ENCODE measurements at places on chromosomes 2 and 18.

DNA sequence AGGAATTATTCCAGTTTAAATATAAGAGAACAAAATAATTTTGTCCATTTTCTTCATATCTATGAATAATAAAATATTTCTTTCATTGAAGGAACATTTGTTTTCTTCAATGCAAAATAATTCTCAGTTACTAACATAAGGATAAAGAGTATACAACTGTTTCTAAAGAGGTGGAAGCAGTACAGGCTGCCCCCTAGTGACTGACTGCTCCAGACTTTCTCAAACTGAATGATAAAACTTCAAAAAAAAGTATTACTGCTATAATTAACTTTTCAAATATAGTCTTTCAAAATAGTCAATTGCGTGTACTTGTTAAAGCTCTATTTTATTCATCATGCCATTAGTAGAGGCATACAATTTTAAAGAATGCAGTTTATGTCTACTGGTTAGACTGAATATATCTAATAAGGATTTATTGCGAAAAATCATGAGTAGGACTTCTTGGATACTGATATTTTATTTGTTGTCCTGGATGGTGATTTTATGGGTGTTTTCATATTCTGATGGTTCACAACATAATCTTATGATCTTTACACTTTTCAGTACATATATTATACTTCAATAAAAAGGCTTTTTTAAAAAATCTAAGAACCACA is 100.1 kb downstream of the WDPCP start:
- no peak for DNase-seq

DNA sequence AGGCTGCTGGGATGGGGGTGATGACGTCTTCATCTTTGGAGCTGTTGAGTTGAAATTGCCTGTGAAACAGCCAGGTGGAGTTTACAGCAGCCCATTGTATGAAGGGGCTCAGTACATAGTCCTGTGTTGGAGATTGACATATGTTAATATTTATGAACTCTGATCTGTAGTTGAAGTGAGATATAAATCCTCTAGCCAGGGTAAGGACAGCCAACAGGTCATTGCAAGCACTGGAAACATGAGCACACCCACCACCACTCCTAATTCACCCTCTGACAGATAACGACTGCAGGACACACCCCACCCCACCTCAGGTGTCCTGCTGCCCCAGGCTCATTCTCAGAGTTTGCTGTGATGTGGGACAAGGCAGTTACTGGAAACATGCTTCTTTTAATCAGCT is 112.4 kb upstream of the TRIB2 start:
- no peak for DNase-seq

- DNase-seq = no peak
These were observed 370.8 kb downstream of the OSR1 start for GRCh38 chr2:18987592-18988073.

- DNase-seq = no peak
These were observed 56.2 kb upstream of the ROCK1 start for GRCh38 chr18:21167641-21168377.

DNA sequence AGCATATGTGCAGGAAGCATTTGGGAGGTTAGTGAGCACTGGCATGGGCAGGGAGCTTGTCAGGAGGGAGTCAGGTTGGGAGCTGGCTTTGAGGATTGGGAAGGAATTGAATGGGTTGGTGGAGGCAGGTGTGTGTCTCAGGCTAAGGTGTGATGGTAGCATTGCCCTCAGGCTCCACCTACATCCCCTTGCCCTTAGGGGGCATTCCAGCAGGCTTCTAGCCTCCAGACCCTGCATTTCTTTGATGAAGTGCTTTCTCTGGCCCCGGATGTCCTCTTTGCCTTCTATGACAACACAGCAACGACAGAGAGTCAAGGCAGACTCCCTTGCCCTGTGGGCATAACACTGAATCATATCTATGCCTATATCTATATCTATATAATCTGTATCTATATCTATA is 13.5 kb downstream of the RHBDD1 start:
- no peak for DNase-seq

- DNase-seq = no peak
These were observed 1495.2 kb upstream of the NXPH2 start for GRCh38 chr2:140275427-140275826.

- no peak for DNase-seq
These were observed 64.4 kb downstream of the KLHL29 start for GRCh38 chr2:23449413-23449812.

DNA sequence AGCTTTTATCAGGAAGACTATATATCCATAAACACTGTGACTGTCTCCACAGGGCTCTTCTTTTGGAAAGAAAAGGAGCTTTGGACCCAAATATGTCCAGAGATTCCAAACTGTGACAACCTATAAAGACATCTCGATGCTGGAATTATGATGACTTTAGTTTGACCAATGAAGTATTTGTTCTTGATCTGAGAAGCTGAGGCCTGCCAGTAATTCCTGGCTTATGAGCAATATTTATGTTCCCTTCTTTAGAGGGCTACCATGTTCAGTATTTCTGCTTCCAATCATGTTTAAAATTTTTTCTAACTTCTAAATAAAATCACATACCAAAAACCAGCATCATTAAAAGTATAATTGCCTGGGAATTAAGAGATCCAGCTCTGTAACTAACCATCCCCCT is 41.1 kb downstream of the FEZ2 start:
- no peak for DNase-seq

- no peak for DNase-seq
These were observed 213.9 kb downstream of the FBXO15 start for GRCh38 chr18:73933685-73934084.

DNA sequence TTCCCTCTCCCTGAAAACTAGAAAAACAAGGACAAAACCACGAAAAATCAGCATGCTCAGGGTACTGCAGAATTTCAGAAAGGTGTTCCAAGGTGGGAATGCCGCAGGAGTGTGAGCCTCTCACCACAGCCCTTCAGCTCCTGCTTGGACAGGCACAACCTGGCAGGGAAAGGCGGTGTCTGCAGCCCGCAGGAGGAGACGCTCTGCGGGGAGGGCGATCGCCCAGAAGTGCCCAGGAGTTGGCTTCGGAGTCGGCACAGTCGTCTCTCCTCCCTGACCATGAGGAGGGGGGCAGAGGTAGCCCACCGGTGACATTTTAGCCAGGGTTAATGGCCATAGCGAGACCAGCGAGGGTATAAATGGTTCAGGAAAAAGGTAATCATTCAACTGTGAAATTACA is 57.2 kb downstream of the TMEM18 start:
- DNase-seq = no peak

GRCh38 chr2:218270721-218271486 is 585 bp downstream of the PNKD start:
- no peak for DNase-seq

- DNase-seq = no peak
These were observed 108.3 kb downstream of the CELF4 start for GRCh38 chr18:37457341-37457740.

GRCh38 chr2:144102386-144102785 is 417.5 kb downstream of the ZEB2 start:
- no peak for DNase-seq

DNA sequence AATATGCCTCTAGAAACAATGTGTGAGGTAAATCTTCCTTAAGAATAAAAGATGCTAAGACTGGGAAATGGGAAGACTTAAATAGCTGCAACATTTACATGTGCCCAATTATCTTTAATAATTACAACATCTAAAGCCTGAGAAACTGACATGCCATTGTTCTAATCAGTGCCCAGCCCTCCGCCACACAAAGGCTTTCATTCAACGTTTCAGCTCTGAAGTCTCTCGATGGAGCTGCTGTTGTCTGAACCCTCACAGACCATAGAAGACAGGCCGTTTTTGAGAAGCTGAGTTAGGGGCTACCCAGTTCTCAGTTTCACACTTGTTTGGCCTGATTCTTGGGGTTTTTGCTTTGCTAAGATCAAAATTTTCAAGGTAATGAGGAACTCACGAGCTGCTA is 315.4 kb upstream of the CHST9 start:
- no peak for DNase-seq

DNA sequence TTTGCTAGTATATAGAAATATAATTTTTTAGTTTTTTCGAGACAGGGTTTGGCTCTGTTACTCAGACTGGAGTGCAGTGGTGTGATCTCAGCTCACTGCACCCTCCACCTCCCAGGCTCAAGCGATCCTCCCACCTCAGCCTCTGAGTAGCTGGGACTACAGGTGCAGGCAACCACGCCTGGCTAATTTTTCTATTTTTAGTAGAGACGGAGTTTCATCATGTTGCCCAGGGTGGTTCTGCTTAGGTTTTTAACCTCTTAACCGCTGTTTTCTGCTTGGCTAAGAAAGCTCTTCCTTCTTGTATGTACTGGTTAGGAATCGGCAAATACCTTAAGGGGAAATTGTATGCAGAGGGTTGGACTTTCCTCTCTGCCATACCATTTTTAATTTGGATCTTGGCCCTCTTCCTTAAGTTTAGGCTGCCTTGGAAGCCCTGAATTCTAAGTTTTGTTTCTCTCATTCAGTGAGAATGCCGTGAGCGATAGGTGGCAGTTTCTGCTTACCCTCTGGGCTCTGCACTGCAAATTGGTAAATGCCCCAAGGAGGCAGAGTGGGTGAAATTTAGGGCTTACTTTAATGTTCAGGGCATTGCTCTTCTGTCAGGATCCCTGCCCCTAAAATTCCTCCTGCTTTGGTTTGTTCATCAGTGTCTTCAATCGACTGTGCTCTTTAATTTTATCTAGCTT is 32.3 kb downstream of the EML6 start:
- no peak for DNase-seq

- no peak for DNase-seq
These were observed 167.6 kb downstream of the LAMA1 start for GRCh38 chr18:6949800-6950586.

DNA sequence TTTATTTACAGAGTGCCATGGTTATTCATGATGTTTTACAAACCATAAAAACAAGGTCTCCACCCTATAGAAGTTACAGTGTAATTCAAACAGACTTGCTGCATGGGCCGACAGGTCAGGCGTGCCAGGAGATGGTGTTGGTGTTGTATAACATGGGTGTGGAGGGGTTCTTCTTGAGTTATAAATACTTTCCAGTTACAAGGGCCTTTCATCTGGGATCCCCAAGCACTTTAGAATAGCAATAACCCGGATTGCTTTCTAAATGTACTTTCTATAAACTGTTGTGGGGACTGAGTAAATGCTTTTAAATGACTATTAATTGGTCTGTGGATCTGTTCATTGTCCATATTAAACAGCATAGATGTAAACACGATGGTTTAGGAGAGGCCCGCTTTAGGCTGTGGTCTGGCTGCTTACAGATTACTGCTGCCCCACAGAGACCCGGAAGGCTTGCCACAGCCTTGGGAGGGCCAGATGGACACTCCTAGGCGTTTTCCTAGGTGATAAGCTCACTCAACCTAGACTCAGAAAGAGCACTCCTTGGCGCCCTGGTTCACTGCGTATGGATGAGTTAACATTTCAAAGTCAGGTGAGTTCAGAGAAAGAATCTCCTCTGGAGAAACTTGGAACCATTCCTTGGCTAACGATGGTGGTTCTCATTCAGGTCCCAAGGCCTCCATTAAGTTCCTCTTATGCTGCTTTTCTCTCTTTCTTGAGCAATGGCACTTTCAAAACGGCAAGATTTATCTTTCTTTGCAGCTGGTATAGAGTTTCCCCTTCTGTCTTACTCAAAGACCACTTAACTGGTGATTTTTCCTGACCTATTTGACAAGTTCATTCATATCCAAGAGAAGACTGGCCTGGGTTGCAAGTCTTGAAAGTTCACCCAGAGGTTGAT is 3.6 kb upstream of the KIAA2012 start:
- DNase-seq = no peak

DNA sequence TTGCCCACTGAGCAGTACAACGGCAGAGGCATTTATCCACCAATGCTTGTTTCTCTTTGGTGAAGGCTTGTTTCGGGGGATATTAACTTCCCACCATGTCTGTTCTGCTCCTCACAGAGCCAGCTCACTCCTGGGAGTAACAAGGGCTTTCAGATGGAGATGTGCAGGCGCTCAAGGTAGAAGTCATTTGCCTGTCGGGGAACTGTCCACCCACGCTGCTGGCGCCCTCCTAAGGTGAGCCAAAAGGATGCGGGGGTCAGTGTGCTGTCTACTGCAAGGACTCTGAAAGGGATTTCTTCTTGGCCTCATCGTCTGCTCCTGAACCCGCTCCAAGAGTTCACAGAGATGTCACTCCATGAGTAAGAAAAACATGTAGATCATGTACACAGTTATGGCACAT is 57.0 kb upstream of the CYRIA start:
- DNase-seq = no peak

- DNase-seq = no peak
These were observed 173.0 kb downstream of the CTIF start for GRCh38 chr18:48711651-48712486.

- no peak for DNase-seq
These were observed 894.1 kb upstream of the PIK3C3 start for GRCh38 chr18:41060967-41061366.

DNA sequence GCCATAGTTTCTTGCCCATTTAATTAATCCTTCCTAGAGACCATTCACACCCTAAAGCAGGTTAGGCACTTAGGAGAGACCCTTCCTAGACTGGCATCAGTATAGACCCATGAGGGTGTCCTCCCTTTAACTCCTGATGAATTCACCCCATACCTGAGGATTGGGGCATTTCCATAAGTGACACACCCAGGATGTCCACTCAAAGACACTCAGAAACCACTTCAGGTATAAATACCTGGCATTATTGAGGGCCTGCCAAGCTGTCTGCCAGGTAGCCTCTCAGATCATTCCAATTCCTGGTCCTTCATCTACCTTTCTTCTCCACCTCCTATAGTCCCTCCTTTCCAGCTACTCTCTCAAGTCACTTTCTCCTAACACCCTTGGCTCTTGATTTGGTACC is 57.5 kb upstream of the SLC14A2 start:
- no peak for DNase-seq

- no peak for DNase-seq
These were observed 131.7 kb upstream of the FSHR start for GRCh38 chr2:49286045-49286444.

Data from T-helper 17 cell (primary cell).